ENCODE measurements at places on chromosomes 5 and 9.

DNA sequence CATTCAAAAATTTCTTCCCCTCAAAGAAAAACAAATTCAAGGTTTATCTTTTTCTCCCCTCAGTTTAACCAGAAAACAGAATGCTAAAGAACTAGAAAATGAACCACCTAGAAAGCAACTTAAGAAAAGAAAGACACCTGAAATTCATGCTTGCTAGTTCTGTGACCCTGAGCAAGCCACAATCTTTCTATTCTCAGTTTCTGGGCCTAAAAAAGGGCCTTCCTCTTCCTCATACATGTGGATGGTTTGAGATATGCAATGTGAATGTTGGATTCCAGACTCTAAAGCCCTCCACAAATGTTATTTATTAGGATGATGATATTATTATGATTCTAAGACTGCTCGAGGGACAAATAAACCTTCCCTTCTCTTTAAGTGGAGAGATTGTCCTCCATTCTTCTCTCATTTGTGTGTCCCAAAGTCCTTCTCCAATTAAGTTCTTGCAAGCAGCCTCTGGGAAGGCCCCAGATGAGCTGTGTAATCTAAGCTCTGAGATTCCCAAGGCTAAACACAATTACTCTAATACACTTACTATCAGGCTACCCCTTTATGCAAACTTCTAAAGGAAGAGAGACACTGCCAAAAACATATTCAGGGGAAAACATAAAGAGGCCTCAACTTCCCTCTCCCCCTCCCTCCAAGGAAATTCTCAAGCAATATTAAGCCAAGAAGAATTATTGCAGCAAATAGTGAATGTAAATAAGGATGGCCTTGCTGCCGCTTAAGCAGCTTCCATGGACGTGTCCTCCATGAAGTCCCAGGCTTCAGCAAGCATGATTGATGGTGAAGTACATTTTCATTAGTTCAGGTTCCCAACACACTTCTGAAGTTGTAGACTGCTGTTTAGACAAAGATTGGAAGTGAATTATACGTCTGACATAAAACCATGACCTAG, 80.2 kb downstream of the PRKACG start:
- no peak for DNase-seq

GRCh38 chr5:151660616-151661495, 25.9 kb downstream of the SPARC start:
- no peak for DNase-seq

DNA sequence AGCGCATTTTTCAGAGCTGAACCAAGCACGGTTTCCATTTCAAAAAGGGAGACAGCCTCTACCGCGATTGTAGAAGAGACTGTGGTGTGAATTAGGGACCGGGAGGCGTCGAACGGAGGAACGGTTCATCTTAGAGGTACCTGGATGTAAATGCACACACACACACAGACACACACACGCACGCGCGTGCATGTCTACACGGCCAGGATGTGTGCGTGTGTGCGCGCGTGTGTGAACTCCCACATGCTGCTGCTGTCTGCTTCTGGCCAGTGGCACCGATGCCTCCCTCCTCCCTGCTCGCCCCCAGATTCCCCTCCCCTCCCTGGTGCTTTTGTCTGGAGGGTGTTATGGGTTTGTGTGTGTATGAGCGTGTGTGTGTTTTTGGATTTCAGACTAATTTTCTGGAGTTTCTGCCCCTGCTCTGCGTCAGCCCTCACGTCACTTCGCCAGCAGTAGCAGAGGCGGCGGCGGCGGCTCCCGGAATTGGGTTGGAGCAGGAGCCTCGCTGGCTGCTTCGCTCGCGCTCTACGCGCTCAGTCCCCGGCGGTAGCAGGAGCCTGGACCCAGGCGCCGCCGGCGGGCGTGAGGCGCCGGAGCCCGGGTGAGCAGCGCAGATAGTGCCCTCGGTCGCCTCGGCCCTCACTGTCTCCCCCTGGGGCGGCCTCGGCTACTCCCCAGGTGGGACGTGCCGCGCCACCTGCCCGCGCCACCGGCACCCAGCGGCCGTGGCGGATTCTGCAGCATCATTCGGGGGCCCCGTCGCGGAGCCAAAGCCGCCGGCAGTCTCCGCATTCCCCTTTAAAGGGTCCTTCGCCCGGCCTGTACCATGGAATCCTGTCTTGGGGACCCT, at the start of gene NTRK2:
Gene NTRK2, plus strand, starts transcription at position 442 of the 850 bp plus-strand sequence. CDS start 1,020 bp downstream, outside the sequence.
- no peak for DNase-seq

DNA sequence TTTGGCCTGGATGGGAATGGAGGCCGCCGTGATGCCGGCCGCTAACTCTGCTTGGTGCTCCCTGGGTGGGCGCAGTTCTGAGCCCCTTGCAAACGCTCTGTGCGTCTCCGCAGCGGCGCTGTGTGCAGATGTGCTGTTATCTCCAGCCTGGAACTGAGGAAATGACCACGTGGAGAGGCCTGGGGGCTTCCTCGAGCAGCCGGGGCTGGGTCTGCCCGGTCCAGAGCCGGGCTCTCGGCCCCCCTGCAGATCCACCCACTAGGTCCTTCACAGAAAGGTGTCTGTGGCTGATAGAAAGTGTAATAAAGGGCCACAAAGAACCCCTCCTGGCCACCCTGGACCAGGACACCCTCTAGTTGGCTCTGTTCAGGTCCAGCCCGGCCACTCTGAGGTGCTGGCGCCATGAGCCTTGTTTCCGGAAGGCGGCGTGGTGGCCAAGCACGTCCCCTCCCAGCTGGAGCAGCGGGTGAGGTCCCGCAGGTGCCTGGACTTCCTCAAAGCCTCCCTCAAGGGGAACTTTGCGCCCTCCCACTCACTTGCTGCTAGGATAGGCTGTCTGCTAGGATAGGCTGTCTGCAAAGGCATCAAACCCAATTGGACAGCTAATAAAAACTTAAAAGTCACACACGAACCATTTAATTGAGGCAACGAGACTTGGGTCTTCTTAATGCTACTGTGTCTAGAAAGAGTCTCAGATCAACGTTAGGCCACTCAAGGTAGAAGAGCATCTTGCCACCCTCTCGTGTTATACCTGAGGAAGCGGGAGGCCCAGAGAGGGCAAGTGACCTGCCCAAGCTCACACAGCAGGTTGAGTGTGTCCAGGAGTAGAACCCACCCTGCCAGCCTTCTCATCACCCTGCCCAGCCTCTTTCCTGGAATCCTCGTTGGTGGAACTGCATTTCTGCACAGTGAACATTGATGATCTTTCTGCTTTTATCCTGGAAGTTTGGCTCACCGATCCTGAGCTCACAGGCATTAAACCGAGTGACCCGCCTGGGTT, 109.3 kb upstream of the FCN2 start:
- no peak for DNase-seq

- no peak for DNase-seq
Observed at GRCh38 chr5:123262216-123262823, 160.9 kb downstream of the CEP120 start.

- DNase-seq = no peak
Observed at GRCh38 chr9:111052791-111053190, 14.5 kb upstream of the LPAR1 start.

GRCh38 chr9:95018099-95018936, 291.8 kb downstream of the AOPEP start:
- no peak for DNase-seq

GRCh38 chr9:72363908-72364678, 915 bp downstream of the ZFAND5 start:
- DNase-seq = peak; percentile 69

- no peak for DNase-seq
Observed at GRCh38 chr5:141778683-141779082, 96.7 kb upstream of the ARAP3 start.

DNA sequence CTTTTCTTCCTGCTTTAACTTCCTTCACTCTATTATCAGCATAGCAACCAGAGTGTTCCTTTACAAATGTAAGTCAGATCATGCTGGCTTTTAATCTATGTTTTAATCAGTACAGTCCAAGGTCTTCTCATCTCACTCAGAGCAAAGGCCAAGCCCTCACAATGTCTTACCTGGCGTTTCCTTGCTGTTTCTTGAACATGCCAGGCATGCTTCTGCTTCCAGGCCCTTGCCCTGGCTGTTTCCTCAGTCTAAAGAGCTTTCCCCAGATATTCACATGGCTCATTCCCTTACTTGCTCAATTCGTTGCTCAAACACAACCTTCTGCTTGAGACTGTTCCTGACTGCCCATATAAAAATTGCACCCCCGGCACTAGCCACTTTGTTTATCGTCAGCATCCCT, 121.7 kb upstream of the GLRA1 start:
- DNase-seq = no peak

GRCh38 chr9:7901621-7902020, 102.0 kb upstream of the DMAC1 start:
- DNase-seq = no peak

DNA sequence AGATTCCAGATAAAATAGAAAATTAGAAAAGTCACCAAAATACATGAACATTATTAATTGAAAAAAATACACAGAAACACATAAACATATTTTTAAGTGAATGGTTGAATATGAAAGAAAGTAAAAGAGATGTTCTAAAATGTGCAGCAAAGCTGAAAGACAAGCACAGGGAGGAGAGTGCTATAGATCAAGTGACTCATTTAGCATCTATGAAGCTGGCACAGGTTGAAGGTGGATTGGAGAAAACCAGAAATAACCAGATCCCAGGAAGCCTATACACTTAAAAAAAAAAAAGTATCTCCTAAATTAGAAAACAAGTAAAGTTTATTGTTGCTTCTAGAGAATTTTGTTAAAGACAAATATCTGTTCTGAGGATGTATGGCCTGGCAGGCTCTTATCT, 338.9 kb downstream of the CDH12 start:
- DNase-seq = no peak

- peak; percentile 74 for DNase-seq
Observed at GRCh38 chr5:139844472-139845145, 49.0 kb downstream of the PSD2 start.

DNA sequence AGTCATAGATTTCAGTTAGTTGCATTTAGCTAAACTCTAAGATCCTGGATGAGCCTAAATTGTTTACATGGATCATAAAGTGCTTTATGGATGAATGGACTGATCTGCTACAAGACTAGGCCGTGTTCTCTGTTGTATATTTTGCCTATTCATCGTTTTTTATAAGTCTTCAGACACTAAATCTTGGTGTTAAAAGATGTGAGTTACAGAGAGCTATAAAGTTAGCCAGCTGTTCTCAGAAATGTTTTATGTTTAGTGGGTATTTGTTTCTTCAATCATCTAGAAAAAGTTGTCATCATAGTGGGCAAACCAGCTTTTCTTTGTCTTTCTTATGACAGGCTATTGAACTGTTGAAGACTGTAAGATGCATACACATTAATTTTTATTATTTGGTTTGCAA, 585.8 kb upstream of the SEMA6A start:
- no peak for DNase-seq

- no peak for DNase-seq
Observed at GRCh38 chr9:129030191-129030590, 2.1 kb upstream of the SH3GLB2 start.

DNA sequence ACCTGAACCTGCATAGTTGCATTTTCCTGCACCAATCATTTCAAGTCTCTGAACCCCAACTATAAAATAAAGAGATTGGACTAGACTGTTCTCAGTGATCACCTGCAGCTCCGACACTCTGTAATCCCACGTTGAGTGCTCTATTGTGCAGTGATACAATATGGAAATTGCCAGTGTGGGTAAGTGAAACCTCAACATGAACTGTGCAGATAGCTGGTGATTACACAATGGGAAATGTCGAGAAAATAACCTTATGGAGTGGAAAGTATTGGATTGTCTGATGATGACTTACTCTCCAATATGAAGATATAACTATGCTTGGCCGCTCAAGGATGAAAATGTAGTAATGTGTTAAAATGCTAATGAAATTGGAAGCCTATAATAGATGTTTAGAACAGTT, 293.1 kb upstream of the BRINP1 start:
- no peak for DNase-seq

DNA sequence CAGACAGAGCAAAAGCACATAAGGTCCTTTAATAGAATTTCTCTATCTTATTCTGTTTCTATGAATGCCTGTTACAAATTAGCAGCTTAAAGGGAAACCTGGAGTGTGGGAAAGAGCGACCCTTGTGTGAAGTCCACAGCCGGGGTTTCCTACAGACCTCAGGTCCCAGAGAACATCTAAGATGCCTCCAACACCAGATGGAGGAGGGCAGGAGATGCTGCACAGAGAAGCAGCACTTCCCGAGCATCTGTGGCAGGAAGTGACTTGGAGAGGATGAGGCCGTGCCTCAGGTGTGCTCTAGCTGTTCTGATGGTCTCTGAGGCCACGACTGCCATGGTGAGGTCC, 26.8 kb downstream of the IRF1 start:
- no peak for DNase-seq

DNA sequence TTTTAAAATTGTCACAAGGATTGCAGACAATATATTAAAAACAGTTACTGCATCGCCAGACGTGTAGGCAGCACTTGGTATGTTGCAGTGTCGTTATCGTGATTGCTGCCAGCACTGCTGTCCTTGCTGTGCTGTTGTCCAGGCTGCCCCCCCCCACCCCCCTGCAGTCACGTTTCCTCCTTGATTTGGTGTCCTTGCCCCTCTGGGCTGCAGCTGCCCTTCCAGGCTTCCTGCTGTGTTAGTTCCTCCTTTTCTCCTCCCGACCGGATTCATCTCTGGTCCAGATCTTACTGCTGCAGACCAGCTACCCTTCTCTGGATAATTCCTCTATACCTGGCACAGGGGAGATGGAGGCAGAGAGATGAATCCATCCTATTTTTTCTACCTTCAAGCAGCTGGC, 298.9 kb downstream of the TRIM32 start:
- no peak for DNase-seq

DNA sequence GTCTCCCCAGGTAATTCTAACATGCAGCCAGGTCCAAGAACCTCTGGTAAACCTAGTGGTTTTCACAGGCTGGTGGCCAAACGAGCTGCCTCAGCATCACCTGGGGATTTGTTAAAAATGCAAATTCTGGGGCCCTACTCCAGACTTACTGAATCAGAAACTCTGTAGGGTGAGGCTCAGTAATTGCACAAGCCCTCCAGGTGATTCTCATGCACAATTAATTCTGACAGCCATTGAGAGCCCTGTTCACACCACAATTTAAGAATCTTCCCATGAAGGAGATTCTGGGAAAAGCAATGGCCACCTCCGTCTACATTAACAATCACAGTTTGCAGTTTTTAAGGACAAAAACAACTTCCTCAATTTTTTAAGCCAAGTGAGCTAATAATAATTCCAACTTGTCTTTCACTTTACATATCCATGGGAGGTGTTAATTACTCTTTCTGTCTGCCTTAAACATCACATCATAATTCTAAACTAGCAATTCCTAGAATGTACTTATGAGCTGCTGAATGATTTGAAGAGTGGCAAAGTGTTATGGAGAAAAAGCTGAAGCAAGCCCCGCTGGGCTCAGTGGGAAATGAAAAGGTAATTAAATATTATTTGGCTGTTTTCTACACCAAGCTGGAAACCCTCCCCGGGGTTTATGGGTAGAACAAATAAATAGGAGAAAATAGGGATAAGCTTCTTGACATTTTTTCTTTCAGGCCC, 70.0 kb downstream of the GLDC start:
- no peak for DNase-seq

DNA sequence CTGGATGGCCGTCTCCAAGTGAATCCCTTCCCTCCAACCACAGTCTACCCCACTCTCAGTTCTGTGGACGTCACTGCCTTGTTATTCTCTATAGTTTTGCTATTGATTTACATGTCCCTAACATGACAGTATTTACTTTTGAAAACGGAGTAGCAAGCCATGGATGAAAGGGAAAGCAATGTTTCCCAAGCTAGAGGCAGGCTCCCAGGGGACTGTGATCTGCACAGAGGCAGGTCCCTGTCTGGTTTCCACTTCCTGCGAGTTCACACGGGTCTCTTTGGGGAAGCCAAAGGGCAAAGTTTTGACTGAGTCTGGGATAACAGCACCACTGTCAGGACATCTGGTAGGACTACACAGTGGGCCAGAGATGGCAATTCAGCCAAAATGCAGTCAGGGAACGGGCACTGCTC, 12.7 kb downstream of the C9orf153 start:
- no peak for DNase-seq

GRCh38 chr9:125649315-125649714, 57.7 kb downstream of the MAPKAP1 start:
- peak; percentile 16 for DNase-seq

Measured in CD4-positive, alpha-beta T cell treated with Interleukin-10 for 1 hour (primary cell).